ENCODE measurements at places on chromosomes 16 and 17.

DNA sequence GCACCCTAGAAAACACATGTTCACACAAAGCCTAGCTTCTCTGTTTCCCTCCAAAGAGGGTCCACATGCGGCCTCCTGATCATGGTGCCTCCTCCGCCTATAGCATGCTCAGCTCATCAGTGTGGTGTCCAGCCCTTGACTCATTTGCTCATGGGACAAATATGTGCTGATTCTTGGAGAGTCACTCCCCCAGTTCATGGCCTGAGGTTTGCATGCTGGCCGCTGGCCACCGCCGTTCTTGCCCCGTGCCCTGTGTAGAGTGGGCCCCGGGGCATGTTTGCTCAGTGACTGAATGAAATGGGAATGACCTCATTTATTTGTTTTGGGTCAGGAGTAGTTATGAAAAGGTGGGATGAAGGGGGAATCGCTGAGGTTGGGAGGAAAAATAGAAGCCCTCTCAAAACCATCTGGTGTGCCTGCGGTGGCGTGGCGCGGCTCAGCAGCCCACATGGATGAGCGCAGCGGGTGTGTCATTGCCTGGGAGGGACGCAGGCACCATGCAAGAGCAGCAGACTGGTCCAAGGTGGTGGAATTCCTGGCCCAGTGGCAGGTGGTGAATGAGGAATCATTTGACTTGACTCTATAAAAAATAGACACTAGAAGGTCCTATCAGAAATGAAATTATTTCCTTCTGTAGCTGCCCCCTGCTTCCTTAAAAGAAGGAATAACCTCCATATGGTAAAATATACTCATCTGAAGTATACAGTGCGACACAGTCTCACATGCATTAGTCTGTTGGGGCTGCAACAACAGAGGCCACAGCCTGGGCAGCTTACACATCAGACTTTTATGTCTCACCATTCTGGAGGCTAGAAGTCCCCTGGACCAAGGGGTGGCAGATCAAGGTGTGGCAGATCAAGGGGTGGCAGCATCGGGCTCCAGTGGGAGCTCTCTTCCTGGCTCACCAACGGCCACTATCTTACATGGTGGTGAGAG, 31.7 kb downstream of the CRISPLD2 start:
- DNase-seq = no peak

GRCh38 chr17:69608808-69609472, 194.4 kb downstream of the MAP2K6 start:
- no peak for DNase-seq

DNA sequence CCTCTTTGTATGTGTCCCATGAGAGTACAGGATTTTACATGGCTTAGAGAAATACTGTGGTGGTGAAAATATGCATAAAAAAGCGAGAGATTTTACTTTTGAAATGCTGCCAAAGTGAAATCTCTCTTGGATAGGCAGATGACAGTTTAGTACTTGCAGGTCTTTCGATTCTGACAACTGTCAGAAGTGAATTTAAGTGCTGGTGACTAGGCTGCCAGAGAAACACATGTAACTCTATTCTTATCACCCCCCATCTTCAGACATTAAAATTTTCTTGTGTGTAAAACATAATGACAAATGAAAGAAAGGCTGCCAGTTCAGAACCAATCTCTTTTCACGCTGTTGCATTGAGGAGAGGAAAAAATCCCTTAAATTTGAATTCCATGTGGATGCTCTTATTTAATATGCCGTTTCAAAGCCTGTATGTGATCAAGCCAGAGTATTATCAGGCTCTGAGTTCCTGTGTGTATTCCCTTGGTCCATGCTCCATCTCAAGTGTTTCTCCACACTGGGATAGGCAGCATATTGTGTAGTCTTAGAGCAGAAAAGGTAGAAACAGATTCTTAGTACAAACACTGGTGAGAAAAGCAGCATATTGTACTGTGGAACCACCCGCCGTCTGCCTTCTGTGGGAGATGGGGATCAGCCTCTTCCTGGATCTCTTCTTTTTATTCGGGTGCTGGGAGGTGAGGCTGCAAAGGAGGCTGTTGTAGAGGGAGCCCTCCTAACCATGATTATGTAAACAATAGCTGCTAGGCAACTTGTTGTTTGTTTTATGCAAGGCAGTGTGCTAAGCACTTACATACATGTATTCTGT, 291.3 kb downstream of the WWOX start:
- DNase-seq = no peak

GRCh38 chr17:10836966-10837590, 809 bp downstream of the PIRT start:
- DNase-seq = no peak
